NCI-H526 (cell line): ENCODE measurements at places on chromosomes 16 and 17.

GRCh38 chr16:75486676-75487313 is 8.4 kb downstream of the CHST6 start:
- no peak for DNase-seq

DNA sequence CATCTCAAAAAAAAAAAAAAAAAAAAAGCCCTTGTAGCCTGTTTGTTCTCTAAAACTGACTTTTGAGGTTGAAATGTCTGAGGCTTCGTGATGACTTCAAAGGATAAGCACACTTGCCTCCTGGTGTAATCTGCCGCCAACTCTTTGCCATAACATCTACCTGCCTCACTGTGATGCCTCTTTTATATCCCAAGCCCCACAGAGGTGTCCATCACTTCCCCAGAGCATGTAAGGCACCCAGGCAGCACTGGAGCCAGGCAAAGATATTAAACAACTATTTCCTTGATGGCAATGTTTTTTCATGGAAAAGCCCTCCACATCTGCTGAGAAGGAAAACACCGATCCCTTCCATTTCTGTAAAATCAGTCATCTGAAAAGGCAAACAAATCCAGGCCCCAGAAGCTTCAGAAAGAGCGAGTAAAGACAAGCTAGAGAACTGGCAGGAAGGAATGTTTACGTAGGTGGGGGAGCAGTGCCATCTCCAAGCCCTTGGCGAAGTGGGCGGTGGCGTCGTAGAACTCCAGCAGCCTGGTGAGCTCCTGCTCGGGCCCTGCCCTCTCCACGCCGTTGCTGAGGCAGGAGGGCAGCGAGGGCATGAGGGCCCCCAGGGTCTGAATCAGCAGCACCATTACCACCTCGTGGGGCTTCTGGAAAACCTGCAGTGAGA is 28.6 kb downstream of the COG7 start:
- DNase-seq: peak; percentile 21

GRCh38 chr17:34763728-34764665 is 184.6 kb downstream of the TMEM132E start:
- DNase-seq: no peak

GRCh38 chr16:79672524-79672923 is 72.0 kb upstream of the MAF start:
- no peak for DNase-seq

GRCh38 chr17:329784-330420 is 22.7 kb downstream of the RPH3AL start:
- DNase-seq: no peak

DNA sequence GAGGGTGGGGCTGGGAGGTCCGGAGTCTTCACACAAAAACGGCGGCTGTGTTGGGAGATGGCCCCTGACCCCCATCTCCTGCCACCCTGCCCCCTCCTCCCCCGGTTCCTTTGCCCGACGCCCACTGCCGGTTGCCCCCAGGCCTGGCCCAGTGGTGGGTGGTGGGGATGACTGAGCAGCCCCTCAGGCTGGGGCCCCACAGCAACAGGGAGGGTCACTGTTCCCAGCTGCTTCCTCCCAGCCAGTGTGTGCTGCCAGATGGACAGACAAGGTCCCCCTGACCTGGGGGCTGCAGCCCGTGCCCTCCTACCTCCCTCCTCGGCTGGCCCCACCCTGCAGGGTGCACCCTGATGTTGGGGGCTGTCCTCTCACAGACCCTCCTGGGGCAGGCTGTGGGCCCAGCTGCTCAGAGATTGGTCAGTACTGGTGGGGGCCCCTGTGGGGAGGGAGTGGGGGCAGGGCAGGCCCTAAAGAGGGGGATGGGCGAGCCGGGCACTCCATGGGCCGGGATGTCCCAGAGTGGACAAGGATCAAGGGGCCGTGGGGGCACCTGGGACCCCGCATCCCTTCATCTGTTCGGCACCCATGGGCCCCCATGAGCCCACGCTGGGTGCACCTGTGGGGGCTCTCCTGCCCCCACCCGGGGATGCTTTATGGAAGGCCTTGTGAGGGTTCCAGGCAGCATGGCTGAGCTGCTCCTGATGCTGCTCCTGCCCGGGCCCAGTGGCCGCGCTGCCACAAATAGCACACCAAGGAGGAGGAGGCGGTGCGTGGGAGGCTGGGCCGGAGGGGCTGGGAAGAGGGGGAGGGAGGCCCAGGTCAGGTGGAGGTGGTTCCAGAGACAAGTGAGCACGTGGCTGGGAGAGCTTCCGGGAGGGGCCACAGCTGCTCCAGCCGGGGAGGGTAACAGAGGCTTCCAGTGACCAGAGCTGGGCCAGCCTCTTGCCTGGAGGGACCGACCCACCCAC is 5.1 kb downstream of the C1QTNF8 start:
- DNase-seq: no peak

GRCh38 chr17:31724619-31725018 is 134.4 kb downstream of the COPRS start:
- no peak for DNase-seq

- DNase-seq: no peak
These were observed 20.1 kb upstream of the ADCY9 start for GRCh38 chr16:4136229-4136813.

DNA sequence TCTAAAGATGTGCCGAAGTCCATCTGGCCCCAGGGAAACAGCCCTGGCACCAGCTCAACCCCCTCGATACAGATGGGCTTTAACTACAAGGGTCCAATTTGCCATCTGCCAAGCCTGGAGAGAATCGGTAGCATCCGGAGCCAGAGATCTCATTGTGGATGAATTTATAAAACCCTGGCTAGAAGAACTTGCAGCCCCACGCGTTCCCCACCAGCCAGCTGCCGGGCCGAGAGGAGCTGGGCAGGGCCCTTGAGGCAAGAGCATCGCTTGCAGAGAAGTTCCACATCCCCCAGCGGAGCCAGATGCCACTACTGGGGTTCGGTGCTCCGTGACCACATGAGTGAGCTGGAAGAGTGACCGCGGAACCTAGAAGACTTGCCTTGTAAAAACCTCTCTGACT is 65.3 kb upstream of the NOL11 start:
- DNase-seq: no peak

- DNase-seq: no peak
These were observed 18.5 kb downstream of the SRCIN1 start for GRCh38 chr17:38587203-38587602.

DNA sequence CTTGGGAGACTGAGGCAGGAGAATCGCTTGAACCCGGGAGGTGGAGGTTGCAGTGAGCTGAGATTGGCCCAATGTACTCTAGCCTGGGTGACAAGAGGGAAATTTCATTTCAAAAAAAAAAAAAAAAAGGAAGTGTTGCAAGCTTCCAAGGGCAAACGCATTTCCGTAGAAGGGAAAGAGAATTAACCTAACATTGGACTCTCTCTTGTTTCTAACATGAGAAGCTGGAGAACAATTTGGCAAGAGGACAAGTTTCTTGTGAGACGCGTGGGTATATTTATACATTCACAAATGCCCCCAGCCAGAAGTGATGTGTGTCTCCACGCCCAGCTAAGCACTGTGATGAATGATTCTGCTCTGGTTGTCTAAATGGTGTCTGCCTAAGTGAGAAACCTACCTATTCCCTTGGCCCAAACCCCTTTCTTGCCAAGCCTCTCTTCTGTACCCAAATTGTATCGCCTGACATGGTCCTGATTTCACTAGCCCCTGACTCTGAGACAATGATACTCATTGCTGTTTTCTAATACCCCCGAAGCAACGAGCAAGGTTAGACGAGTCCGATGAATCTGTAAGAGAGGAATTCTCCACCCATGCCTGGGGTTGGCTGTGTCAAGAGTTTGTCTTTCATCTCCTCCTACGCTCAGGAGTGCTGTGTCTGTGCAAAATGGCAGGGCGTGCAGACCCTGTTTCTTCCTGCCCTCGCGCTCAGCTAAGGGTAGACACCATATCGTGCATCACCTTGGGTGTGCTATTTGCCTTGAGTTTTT is 14.2 kb upstream of the ST6GALNAC2 start:
- no peak for DNase-seq

DNA sequence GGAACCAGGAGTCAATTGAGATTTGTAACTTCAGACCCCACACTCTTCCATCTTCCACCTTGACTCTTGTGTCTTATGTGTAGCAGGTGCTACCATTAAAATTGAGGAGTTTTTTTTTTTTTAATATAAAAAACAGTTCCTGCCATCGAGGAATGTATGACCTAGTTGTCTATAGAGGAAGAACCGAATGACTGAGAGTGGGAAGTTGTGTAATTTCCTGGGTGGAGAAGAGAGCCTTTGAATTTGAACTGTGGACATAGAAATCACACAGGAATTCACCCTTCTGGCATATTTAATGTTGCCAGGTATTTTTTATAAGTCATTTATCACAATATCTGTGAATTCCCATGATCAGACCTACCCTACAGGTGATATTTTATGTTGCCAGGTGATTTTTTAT is 22.0 kb downstream of the SP2 start:
- no peak for DNase-seq

DNA sequence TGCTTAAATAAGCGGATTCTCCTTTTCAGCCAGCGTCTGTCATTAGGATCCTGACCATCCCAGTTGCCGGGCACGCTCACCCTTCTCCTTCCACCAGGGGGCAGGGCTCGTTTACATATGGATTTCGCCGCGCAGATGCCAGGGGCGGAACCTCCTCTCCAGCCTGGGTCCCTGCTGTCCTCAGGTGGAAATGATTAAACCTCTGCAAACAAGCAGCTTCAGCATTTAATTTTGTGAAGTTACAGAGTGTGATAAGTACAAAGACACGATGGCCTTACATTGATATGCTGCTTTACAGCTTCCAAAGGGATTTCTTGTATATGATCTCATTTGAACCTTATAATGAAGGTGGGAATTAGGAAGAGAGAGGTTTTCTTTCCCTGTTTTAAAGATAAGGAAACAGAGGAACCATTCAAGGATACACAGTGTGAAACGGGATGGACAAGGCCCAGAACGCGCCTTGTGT is 3.9 kb upstream of the KRT28 start:
- DNase-seq: peak; percentile 56

- no peak for DNase-seq
These were observed 9.8 kb downstream of the PHB1 start for GRCh38 chr17:49404906-49405305.

- DNase-seq: no peak
These were observed 113.3 kb upstream of the ADAMTS18 start for GRCh38 chr16:77548151-77548550.

DNA sequence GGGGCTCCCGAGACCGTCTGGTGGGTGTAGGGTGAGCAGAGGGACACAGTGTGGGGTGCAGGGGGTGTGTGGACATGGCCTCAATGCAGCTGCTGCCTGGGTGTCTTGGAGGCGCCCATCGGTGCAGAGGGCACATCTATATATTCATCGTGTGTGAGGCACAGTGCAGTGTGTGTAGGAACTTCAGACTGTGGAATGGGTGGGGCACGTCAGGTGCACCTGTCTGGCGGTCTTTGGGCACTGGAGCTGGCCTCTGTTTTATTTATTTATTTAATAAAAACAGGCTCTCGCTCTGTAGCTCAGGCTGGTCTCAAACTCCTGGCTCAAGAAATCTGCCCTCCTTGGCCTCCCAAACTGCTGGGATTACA is 16.8 kb downstream of the LASP1 start:
- DNase-seq: peak; percentile 82

DNA sequence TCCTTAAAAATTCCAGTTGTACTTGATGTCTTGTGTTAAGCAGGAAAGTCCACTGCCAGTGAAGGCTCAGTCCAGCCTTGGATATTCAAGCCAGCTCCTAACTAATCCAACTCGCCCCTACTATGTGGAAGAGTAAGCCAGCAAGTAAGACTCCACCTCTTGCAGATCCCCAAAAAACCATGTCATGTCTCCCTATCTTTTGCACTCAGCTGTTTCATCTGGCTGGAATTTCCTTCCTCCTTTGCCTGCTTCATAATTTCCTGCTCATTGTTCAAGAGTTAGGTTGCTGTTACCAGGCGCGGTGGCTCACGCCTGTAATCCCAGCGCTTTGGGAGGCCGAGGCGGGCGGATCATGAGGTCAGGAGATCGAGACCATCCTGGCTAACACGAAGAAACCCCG is 37.8 kb downstream of the RBBP6 start:
- DNase-seq: no peak

GRCh38 chr17:80891397-80892018 is 100.1 kb upstream of the CHMP6 start:
- no peak for DNase-seq

GRCh38 chr17:7348478-7349242 is 3.3 kb upstream of the KCTD11 start:
- DNase-seq: no peak

GRCh38 chr17:55769625-55770000 is 18.8 kb downstream of the PCTP start:
- no peak for DNase-seq

DNA sequence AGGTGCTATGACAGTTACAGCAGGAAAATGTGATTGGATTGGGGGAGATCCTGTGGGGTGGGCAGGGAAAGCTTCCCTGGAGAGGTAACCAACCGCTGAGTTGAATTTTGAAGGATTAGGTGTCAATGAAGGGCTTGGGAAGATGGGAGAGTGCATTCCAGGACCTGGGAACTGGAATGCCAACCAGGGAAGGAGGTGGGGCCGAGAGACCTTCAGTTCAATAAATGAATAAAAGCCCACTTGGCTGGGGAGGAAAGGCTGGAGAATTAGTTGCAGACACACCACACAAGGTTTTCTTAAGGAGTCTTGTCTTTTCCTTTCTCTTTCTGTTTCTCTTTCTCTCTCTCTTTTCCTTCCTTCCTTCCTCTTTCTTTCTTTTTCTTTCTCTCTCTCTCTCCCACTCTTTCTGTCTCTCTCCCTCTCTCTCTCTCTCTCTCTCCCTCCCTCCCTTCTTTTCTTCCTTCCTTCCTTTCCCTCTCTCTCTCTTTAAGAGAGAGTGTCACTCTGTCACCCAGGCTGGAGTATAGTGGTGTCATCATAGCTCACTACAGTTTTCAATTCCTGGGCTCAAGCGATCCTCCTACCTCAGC is 3.3 kb downstream of the USP43 start:
- no peak for DNase-seq

GRCh38 chr17:7843257-7843535 is 9.2 kb downstream of the KDM6B start:
- DNase-seq: no peak
